Stomach (tissue), 19 donors: ENCODE measurements at places on chromosomes 6 and 20. TPM values are rescaled to one million over a fixed set of nuclear protein-coding genes. Genes with fewer than 3 reads are reported as not detected.

DNA sequence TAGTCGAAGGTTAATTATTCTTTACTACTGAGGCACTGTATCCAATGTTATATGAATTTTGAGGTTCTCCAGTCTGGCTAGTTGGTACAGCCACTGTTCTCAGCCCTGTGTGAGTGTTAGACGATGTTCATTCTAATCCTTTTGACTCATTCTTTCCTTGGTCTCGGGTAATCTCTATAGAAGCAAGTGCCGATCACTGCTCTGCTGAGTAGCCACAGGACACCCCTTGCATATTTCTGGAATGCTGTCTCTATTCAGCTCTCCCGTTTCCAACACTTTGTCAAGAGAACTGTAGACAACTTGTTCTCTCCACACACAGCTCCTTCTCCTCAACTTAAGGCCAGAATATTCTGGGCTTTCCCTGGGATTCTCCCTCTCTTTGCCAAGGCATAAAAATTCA lies 42.4 kb upstream of the PLCB1 start:
- H3K27ac ChIP-seq, result no peak overlapping the region
- H3K4me1 ChIP-seq, result no peaks in the 10 kb centered on the region
- no peaks in the 10 kb centered on the region for H3K36me3 ChIP-seq
- no peak for DNase-seq
- no peak overlapping the region for H3K4me3 ChIP-seq
- no peaks in the 10 kb centered on the region for H3K27me3 ChIP-seq

- no peaks in the 10 kb centered on the region for H3K27me3 ChIP-seq
- peaks cover 34% of the 10 kb centered on the region for H3K4me1 ChIP-seq
- DNase-seq, result no peak
- no peaks in the 10 kb centered on the region for H3K36me3 ChIP-seq
- H3K27ac ChIP-seq, result peak overlapping the region; percentile 96
- peak overlapping the region; percentile 82 for H3K4me3 ChIP-seq
Measured at GRCh38 chr6:124961464-124961776, 817 bp upstream of the RNF217 start.

The FOXC1 gene
- total RNA-seq, result 2.0 TPM

GRCh38 chr6:105485456-105485855 lies 82.6 kb upstream of the PREP start:
- no peak overlapping the region for H3K4me3 ChIP-seq
- H3K36me3 ChIP-seq, result no peaks in the 10 kb centered on the region
- no peak for DNase-seq
- H3K27me3 ChIP-seq, result no peaks in the 10 kb centered on the region
- H3K27ac ChIP-seq, result no peak overlapping the region
- H3K4me1 ChIP-seq, result peaks cover 55% of the 10 kb centered on the region

DNA sequence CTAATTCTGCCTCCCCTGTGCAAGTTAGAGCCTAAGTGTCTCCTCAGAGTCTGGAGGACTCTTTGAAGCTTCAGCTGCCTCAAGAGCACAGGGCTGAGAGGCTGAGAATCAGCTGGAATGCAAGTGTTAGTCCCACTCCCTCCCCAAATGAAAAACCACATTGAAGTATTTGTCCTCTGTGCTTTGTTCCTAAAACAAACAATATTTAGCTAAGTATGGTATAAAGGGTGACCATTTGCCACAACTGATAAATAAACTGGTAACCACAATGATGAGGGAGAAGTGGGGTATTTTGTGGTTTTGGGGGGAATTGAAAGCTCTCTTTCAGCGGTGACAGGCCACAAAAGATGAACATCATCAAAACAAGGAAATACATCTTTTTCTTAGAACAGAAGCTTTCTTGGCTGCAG lies 91.7 kb upstream of the HDDC2 start:
- no peak overlapping the region for H3K27ac ChIP-seq
- H3K4me1 ChIP-seq, result no peaks in the 10 kb centered on the region
- no peak for DNase-seq
- no peaks in the 10 kb centered on the region for H3K27me3 ChIP-seq
- H3K4me3 ChIP-seq, result no peak overlapping the region

The RTEL1 gene
- 33.0 TPM for total RNA-seq

The FNDC11 gene
- total RNA-seq, result 1.2 TPM

- no peak overlapping the region for H3K4me3 ChIP-seq
- peaks cover 16% of the 10 kb centered on the region for H3K4me1 ChIP-seq
- peak overlapping the region; percentile 70 for H3K27ac ChIP-seq
- no peaks in the 10 kb centered on the region for H3K27me3 ChIP-seq
Measured at GRCh38 chr6:131368198-131368911, 204.7 kb upstream of the ARG1 start.

GRCh38 chr6:37987559-37987958 lies 168.0 kb downstream of the ZFAND3 start:
- peaks cover 76% of the 10 kb centered on the region for H3K4me1 ChIP-seq
- no peak overlapping the region for H3K27ac ChIP-seq
- DNase-seq, result no peak
- H3K4me3 ChIP-seq, result no peak overlapping the region
- H3K27me3 ChIP-seq, result no peaks in the 10 kb centered on the region

The TAF8 gene
- 21.4 TPM for total RNA-seq

- no peaks in the 10 kb centered on the region for H3K4me1 ChIP-seq
- H3K27me3 ChIP-seq, result no peaks in the 10 kb centered on the region
- no peaks in the 10 kb centered on the region for H3K36me3 ChIP-seq
Measured at GRCh38 chr6:105781248-105781647, 304.9 kb upstream of the PRDM1 start.

DNA sequence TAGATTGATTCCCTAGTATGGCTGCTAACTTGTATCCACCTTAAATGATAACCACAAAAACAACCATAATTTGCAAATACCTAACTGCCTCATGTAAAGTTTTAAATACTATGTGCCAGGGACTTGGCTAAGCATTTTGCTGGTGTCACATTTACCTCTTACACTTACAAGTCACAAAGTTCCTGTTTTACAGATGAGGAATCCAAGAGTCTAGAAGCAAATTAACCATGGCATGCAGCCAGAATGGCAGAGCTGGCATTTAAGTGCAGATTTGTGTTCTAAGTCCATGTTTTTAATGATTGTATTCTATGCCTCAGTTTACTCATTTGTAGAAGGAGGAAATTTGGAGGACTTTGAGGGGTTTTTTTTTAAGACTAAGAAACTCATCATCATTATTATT lies 696.7 kb downstream of the PTPRT start:
- no peak overlapping the region for H3K27ac ChIP-seq
- no peak overlapping the region for H3K4me3 ChIP-seq
- DNase-seq, result no peak
- no peaks in the 10 kb centered on the region for H3K4me1 ChIP-seq
- no peaks in the 10 kb centered on the region for H3K36me3 ChIP-seq
- no peaks in the 10 kb centered on the region for H3K27me3 ChIP-seq

- H3K36me3 ChIP-seq, result no peaks in the 10 kb centered on the region
- no peak for DNase-seq
- no peaks in the 10 kb centered on the region for H3K4me1 ChIP-seq
- no peak overlapping the region for H3K27ac ChIP-seq
Measured at GRCh38 chr20:6852478-6852877, 85.0 kb downstream of the BMP2 start.

DNA sequence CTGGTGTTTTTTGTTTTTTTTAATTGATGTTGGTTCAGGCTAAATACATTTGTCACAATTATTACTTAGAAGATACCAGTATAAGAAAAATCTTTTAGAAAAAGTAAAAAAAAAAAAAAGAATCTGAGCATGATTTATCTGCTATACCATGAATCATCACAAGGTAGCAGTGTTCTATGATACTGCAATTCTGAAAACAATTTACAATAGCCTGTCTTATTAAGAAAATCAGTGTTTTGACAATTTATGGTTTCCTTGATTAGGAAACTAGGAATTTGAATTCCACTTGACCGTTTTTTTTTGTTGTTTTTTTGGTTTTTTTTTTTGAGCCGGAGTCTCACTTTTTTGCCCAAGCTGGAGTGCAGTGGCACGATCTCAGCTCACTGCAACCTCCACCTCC lies 9.3 kb upstream of the MAK start:
- H3K36me3 ChIP-seq, result no peaks in the 10 kb centered on the region
- DNase-seq, result no peak
- no peaks in the 10 kb centered on the region for H3K27me3 ChIP-seq
- H3K4me1 ChIP-seq, result no peaks in the 10 kb centered on the region
- H3K4me3 ChIP-seq, result no peak overlapping the region

The HCRTR2 gene
- not detected for total RNA-seq

- DNase-seq, result no peak
- H3K27ac ChIP-seq, result no peak overlapping the region
- H3K4me3 ChIP-seq, result no peak overlapping the region
- H3K27me3 ChIP-seq, result peaks cover 15% of the 10 kb centered on the region
- H3K36me3 ChIP-seq, result no peaks in the 10 kb centered on the region
Measured at GRCh38 chr20:23039136-23039875, 4.2 kb downstream of the SSTR4 start.

The CST4 gene
- total RNA-seq, result not detected

DNA sequence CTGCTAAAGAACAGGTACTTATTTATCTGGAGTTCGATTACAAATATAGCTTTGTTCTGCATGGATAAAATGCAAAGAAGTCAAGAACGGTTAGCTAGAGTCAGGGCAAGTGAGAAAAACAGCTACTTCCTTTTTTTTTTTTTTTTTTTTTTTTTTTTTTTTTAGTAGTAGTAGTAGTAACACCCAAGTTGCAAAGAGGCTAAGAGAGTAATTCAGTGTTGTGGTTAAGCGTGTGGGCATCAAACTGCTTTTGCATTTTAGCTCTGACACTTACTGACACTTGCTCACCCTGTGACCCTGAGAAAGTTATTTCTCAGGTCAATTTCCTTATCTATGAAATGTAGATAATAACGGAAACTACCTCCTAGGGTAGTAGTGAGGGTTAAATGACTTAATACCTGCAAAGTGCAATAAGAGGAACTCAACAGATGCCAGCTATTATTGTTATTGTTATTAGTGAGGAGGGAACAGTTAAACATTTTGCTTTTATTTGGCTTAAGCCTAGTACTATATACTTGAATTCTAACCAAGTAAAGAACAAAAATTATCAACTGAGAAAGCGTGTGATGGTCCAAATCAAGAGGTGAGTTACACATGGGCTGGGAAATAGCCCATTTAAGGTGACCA lies 86.7 kb upstream of the BACH2 start:
- H3K4me3 ChIP-seq, result no peak overlapping the region
- no peaks in the 10 kb centered on the region for H3K27me3 ChIP-seq
- DNase-seq, result no peak
- no peaks in the 10 kb centered on the region for H3K4me1 ChIP-seq
- no peak overlapping the region for H3K27ac ChIP-seq
- no peaks in the 10 kb centered on the region for H3K36me3 ChIP-seq

The TRIM15 gene
- total RNA-seq, result not detected

DNA sequence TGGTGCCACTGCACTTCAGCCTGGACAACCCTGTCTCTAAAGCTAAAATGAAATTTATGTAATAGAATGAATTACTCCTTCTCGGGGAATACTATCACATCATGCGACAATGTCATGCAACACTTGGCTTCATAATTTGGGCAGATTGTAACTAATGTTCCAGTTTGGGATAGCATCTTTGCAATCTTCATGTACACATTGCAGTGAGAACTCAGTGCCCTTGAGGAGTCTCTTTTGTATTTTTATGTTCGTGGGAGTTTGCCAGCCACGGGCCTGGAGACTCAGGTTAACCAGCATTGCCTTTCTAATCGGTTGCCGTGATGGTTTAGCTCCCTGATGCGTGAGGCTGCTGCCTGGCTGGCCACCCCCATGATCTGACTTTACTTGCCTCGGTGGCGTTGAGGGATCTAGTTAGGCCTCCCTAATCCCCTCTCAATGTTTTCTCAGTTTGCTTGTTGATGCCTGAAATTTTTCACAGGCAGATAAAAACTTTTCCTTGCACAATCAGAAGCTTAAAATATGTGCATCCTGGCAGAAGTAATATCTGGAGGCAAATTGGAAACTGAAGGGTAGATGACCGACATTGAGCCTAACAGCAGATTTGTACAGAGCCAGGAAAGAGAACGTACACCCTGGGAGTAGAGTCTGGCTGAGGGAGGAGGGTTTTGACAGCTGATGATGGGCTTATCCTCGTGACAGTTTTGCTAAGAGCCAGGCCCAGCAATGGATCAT lies 2.4 kb downstream of the GMPR start:
- H3K4me3 ChIP-seq, result no peak overlapping the region
- no peak overlapping the region for H3K27ac ChIP-seq
- peaks cover 45% of the 10 kb centered on the region for H3K4me1 ChIP-seq
